ENCODE measurements at places on chromosomes 12 and 14.

DNA sequence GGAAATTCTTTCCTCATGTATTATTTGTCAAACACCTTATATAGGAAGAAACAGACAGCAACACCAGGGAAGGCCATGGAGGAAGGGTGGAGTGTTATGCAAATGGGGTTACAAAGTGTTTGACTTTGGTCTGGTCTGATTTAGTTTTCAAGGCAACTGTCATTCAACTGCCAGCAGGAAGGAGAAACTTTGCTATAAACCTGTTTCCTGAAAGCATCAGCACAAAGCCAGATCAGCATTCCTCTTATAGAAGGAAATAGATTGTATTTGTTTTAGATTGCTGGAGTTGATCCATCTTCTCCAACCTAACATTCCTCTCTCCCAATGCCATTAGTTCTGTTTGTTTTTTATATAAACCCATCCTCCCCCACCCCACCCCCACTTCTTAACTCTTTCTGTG is 65.7 kb downstream of the STAB2 start:
- no peak for DNase-seq

GRCh38 chr14:63051301-63051700 is 6.0 kb upstream of the KCNH5 start:
- no peak for DNase-seq

DNA sequence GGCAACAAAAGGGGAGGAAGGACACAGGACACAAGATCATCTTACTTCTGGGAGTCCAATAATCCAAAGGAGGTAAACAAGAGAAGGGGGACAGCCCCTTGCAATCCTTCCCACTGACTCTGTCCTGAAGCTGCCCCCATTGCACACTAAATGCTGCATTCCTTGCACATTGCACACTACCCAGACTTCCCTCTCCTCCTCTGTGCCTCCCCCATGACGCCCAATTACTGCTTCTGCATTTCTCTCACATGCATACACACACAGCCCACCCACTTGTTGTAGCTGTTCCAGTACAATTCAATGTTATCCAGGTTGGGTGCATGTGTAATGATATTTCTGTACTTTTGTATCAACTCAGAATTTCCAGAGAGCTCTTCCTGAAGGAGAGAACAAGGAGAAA is 5.5 kb downstream of the NDRG2 start:
- DNase-seq: no peak

- no peak for DNase-seq
Observed at GRCh38 chr14:75041613-75042012, 9.7 kb downstream of the MLH3 start.

DNA sequence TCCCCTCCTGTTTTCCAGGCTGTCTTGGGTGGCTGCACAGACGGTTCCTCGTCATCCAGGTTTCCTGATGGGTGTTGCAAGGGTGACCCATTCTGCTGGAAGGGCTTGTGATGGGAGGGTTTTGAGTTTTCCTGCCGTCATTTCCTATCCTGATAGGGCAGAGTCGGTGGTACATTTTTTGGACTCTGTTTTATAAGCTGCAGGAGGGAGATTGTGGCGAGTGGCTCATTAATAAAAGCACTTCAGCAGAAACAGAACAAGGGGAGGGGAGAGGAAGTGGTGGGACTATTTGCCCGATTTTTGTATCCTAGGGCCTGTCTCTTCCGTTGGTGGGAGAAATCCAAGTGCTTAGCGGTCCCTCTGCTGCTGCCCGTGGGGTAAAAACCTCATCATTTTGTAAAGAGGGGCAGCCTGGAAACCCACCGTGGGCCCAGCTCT is 40.0 kb downstream of the TSPAN9 start:
- DNase-seq: no peak

DNA sequence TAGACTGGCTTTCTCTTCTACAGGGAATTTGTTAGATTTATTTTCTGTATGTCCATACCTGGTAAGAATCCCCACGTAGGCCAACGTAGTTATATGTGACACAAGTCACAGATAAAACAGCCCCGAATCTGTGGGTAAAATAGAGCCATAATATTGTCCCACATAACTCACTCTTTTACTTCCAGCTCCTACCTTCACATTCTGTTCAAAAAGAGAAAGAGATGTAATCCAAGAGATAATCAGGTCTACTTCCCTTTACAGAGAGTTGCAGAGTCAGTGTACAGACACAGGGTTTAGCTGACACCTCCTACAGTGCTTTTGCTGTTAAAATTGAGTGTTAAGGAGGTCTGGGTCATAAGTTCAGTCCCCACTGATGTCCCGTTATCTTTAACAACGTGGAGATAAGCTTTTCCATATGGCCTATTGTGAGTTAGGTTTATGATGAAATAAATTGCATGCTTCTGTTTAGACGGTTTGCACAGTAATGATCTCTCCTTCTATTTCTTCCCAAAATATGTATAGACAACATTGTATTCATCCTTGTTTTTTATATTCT is 446.5 kb downstream of the ADAMTS20 start:
- no peak for DNase-seq

GRCh38 chr14:76007852-76008251 is 22.3 kb downstream of the IFT43 start:
- no peak for DNase-seq

GRCh38 chr12:32486158-32486557 is 86.8 kb downstream of the FGD4 start:
- no peak for DNase-seq

- DNase-seq: no peak
Observed at GRCh38 chr12:70043490-70044138, 199.6 kb upstream of the CNOT2 start.

DNA sequence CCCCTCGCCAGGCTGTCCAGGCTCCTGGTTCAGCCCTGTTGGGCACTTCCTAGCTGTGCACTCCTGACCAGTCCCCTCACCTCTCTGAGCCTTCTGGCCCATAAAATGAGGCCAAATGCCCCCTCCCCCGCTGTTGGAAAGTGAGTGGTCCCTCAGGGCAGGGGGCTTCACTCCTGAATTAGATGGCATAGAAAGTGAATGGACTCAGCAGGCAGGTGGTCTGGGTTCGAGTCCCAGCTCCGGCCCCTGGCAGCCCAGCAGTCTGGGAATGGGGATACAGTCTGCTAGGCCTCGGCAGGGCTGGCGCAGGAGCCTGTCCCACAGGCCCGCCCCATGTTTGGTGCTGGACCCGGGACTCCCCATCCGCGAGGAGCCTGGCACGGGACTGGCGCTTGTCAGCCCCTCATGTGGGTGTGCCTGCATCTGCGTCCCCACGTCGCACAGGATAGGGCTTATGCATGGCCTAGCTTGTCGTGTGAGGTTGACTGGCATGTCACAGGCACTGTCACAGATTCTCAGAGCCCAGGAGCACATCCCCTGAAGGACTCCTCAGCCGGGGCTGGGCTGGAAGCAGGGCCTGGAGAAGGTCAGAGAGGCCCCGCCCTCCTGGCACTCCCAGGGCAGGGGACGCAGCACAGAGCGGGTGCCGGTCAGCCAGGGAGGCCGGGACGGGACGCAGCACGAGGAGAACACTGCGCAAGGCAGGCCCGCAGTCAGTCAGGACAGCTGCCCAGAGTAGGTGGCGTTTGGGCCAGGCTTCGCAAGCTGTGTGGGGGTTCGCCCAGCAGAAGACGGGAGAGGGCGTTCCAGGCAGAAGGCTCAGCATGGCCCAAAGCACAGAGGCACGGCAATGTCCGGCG is 40.5 kb downstream of the DIO3 start:
- no peak for DNase-seq

DNA sequence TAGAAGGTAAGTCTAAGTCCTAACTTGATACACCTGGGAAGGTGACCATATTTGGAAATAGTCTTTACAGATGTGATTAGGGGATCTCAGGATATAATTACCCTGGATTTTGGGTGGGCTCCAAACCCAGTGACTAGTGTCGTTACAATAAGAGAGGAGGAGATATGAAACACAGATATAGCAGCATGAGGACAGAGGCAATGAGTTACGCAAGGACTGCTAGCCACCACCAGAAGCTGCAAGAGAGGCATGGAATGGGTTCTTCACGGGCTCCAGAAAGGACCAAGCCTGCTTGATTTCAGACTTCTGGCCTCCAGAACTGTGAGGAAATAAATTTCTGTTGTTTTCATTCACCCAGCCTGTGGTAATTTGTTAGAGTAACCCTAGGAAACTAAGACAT is 28.6 kb downstream of the FGFR1OP2 start:
- DNase-seq: no peak

GRCh38 chr14:61287196-61287595 is 6.1 kb upstream of the TMEM30B start:
- DNase-seq: no peak

DNA sequence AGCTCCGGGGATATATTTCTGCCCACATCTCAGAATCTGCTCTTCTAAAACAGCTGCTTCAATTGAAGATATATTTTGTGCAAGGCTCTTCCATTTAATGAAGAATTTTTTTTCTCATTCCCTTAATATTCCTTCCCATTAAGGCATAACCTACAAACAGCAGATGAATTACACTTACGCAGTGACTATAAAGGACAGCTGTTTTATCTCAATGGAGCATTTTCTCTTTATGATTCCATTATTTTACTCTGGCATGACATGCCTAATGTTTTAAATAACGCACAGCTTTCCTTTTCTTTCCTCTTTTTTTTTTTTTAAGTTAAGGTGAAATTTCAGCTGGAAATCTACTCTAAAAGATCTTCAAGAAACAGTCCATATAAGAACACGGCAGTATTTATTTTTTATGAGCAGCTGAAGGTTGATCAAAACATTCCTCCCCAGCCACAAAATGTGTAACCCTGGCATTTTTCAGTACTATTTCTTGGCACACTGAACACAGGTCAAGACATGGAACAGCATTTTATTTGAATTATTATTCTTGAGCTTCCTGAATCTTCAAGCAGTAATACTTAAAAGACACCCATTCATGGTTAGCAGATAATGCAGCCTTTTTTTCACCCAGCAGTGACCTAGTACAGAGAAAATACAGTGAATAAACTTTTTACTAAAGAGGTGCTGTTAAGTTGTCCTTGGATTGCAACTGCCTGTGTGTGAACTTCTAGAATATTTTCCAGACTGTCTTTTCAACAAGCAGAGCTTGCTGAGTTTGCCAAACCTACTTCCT is 118.1 kb upstream of the FOXN3 start:
- no peak for DNase-seq

- DNase-seq: no peak
Observed at GRCh38 chr12:6384499-6385436, 806 bp downstream of the LTBR start.

GRCh38 chr12:46365951-46366379 is 6.6 kb downstream of the SLC38A2 start:
- DNase-seq: no peak

DNA sequence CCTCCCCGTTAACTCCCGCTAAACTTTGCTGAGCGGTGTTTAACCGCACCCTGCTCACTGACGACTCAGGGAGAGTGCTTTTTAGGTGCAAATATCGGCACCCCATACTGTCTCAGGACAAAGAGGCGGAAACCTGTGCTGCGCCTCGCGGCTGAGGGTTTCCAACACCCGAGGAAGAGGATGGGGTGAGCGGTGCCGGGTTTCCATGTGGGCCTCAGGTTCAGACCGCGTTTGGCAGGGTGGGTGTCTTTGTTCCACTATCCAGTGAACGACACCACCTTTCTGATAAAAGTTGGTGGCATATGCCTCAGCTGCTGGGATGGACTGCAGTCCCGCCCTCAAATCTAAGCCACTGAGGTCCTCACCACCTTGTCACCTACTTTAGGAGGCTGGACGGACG is 3.0 kb downstream of the RFLNA start:
- DNase-seq: no peak

DNA sequence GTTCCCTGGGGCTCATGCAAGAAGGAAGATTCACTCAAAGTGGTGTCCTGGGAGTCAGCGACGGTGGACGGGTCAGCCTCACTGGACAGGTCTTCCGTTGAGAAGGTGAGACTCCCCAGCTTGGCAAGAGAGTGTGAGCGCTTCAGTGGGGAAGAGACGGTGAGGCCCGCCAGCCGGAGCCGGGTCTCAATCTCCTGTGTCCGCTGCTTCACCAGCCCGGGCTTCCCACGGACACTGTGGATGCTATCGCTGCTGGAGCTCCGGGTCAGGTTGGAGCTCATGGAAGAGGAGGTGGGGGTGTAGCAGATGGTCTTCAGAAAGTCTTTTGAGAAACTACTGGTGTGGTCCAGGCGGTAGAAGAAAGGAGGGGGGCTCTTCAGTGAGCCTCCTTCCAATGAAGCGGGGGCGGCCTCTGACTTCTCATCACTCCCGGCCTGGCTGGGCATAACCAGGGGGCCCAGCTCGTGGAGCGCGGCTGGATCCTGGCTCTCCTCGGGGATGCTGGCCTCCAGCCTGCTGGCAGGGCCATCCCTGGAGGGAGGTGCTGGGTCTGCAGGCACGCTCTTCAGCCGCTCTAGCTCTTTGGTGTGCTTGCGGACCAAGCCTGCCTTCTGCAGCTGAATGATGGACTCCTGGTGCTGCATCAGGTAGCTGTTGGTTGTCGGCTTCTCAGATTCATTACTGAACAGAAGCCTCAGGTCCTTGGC is 56.9 kb upstream of the CORO1C start:
- no peak for DNase-seq

DNA sequence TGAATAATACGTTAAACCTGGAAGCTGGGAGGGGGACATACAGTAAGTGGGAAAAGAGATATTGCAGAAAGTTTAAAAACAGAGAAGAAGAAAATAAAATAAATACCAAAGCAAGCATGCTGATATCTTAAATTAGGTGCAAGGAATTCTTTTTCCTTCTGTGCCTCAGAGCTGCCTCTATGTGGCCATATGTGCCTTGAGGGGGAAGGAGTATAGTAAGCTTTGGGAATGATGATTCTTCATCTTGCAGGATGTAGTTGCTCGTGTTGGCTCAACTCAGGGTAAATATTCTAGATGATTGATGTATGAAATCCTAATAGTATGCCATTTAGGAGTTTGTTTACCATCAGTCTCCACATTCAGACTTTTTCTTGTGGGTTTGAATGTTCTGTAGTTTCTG is 251.4 kb downstream of the RGS6 start:
- no peak for DNase-seq

All from activated CD8-positive, alpha-beta memory T cell treated with anti-CD3 and anti-CD28 coated beads for 1 hour (primary cell).